ENCODE measurements at places on chromosomes 2 and 18.

GRCh38 chr18:62425465-62426190 is 97.2 kb upstream of the ZCCHC2 start:
- no peak for DNase-seq

DNA sequence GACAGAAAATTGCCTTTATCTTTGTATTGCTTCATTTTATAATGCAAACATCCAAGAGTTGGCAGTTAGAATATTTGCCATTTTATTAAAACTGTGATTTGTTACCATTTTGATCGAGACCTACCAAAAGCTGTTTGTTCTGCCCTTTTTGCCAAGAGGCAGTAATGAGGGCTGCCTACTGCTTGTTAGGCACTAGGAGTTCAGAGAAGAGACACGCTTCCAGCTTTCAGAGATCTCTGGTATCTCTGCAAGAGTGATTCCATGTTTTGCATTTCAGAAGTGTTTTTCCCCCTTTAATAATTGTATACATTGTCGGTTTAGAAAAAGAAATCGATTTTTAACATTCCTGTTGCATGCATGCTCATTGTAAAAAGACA is 628 bp downstream of the MRPL30 start:
- no peak for DNase-seq

DNA sequence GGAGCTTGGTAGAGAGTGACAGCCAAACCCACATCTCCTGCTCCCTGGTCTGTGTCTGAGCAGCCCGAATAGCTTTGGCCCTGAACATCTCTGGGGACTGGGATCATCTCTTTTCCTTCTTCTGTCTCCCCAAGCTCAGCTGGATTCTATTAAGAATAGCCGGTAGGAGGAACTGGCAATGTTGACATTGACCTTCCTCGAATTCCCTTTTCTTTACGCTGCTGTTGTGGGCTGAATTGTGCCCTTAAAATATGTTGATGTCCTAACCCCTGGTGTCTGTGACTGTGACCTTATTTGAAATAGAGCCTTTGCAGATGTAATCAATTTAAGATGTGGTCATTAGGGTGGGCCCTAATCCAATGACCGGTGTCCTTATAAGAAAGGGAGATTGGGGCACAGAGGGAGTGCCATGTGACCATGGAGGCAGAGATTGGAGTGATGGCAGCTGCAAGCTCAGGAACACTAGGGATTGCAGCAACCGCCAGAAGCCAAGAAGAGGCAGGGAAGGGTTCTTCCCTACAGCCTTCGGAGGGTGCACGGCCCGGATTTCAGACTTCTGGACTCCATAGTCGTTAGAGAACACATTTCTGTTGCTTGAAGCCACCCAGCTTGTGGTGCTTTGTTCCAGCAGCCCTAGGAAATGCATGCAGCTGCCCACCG is 5.8 kb upstream of the SFTPB start:
- no peak for DNase-seq

GRCh38 chr18:8478968-8479370 is 130.3 kb upstream of the RAB12 start:
- DNase-seq = no peak

DNA sequence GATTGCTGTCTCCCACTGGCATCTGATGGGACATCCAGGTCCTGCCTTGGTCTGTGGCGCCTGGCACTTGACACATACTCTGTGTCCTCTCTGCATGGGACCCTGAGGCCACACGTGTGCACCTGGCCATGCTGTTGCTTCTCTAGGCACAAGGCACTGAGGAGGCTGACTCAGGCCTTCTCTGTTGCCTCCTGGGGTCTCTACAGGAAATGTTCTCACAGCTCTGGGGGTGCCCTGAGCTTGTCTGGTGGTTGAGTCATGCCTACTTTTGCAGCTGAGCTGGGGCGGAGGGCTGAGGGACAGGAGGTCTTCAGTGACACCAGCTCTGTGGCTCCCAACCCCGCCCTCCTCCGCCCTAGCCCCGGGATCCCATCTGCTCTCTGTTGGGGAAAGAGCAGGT is 207.0 kb upstream of the HS6ST1 start:
- no peak for DNase-seq

DNA sequence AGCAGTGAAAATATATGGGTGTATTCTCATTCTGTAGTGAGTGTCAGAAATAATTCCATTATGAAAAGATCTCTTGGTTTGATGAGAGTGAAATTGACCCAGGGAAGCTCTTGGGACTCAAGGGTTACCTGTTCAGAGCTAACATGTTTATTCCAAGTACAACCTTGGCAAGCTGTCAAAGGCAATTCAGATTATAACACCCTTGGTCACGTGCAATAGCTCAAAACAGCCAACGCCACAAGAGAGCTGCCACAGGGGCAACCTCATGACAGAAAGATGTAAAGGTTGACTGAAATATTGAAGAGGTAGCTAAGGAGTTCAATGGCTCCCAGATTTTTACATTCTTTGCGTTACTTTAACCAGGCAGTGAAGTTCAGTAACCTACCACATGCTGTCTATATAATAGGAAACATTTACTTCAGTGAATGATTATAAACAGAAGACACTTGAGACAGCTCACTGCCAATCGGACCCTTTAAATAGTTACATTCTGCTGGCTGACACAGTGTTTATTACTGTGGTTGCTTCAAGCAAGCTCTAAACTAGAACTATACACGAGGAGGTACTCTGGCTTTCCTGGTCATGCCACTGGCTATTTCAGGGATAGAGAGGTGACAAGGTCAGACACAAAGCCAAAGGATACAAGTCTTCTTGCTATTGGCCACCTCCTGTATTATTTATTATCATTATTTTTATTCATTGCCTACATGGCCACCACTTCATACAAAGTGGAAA is 187.3 kb downstream of the PID1 start:
- no peak for DNase-seq
